ENCODE measurements at places on chromosomes 2 and 18.

GRCh38 chr2:105391058-105391627 lies 7.7 kb downstream of the FHL2 start:
- peak; percentile 71 for DNase-seq

DNA sequence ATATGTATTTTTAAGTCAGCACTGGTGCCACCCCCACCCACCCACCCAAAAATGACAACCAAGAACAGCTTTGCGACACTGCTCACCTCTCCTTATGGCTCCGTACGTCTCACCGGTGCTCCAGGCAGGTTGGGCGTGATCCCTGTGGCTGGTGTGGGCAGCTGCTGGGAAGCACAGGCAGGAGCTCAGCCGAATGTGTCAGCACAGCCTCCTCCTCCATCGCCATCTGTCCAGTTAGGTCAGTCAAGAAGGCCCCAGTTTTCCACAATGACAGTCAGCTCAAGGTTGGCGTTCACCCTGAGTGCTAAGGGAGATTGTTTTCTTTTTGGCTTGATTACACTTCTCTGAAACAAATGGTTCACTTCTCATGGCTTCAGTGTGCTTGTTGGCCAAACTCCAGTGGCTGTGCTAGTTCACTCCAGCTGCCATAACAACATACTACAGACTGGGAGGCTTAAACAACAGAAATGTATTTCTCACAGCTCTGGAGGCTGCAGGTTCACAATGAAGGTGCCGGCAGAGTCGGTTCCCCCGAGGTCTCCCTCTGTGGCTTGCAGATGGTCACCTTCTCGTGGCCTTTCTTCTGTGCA lies 30.2 kb downstream of the AMER3 start:
- no peak for DNase-seq

GRCh38 chr2:145623136-145623535 lies 1103.2 kb upstream of the ZEB2 start:
- peak; percentile 84 for DNase-seq

GRCh38 chr2:27489118-27489497 lies 435 bp downstream of the IFT172 start:
- peak; percentile 26 for DNase-seq

DNA sequence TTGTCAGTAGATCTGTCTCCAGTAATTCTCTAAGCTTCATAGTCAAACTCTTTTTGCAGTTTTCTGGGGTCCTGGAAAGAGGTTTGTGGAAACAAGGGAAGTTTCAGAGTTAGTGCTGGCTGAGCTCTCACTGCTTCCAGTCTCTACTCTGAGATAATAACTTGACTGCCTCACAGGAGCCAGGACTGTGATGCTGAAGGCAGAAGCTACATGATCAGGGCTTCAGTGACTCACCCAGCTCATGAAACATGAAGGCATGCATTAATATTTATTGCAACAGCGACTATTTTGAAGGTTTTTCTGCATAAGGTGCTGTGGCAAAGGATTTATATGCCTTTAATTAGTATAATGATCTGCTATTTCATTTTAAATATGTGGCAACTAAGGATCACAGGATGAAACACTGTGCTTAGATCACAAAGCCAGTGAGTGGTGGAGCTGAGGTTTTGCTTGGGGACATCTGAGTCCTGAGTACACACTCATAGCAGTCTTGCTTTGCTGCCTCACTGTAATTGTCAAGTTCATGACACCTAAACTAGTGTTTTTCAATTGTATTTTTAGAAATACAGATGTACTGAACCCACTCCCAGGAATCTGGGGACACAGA lies 448.4 kb upstream of the GCFC2 start:
- no peak for DNase-seq

GRCh38 chr2:71581026-71581425 lies 127.7 kb downstream of the DYSF start:
- DNase-seq, result no peak

DNA sequence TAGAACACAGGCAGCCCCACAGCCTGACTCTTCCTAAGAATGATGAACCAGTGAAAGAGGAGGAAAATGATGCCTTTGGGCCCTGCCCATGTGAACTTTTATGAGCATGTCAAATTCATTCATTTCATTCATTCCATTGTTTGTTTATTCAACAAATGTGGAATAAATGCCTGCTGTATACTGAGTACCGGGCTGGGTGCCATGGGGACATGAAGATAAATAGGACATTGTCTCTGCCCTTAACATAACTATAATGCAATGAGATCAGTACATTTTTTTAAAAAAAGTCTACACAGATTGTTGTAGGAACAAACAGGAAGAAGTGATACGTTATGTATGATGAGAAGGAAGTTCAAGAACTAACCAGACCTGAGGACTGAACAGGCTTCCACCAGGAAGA lies 14.7 kb downstream of the MREG start:
- DNase-seq, result no peak

DNA sequence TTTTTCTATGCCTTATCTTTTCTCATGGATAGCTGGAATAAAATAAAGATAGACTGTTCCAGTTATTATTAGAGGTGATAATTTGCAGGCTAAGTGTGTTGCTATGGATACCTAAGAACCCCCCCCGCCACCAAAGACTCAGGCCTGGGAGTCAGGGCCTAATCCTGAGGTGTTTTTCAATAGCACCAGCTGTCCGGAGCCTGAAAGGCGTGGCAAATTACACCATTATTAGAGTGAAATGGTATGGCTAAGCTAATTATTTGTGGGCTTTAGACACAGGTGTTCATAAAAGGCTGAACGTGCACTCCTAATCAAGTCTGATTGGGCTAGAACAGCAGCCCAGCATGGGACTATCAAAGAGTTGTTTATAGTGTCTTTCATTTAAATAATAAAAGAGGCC lies 293.2 kb upstream of the DCC start:
- no peak for DNase-seq

GRCh38 chr2:224513991-224514390 lies 71.2 kb downstream of the CUL3 start:
- DNase-seq, result peak; percentile 40

DNA sequence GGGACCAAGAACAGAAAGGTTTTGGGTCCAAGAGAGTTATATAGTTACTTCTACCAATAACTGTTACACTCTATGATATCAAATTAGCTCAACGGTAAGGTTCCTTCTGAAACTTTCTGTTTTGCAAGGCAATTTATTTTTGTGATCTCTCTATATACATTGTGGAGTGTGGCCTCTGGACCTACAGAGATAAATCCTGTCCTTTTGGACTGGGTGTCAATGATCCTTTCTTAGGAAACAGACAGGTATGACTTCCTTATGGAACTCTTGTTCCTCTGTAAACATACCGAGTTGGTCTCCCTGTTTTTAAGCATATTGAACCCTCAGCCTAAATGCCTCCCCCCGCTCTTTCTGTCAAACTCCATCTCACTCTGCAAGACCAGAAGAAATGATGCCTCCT lies 1117.8 kb downstream of the BCL11A start:
- no peak for DNase-seq

GRCh38 chr2:111148925-111149324 lies 28.2 kb downstream of the BCL2L11 start:
- no peak for DNase-seq

- peak; percentile 4 for DNase-seq
These were observed 70.3 kb downstream of the SCN1A start for GRCh38 chr2:166057370-166058164.

GRCh38 chr18:50507120-50507590 lies 52.7 kb upstream of the MAPK4 start:
- DNase-seq, result peak; percentile 31

GRCh38 chr2:37301408-37301807 lies 23.2 kb downstream of the PRKD3 start:
- DNase-seq, result no peak

DNA sequence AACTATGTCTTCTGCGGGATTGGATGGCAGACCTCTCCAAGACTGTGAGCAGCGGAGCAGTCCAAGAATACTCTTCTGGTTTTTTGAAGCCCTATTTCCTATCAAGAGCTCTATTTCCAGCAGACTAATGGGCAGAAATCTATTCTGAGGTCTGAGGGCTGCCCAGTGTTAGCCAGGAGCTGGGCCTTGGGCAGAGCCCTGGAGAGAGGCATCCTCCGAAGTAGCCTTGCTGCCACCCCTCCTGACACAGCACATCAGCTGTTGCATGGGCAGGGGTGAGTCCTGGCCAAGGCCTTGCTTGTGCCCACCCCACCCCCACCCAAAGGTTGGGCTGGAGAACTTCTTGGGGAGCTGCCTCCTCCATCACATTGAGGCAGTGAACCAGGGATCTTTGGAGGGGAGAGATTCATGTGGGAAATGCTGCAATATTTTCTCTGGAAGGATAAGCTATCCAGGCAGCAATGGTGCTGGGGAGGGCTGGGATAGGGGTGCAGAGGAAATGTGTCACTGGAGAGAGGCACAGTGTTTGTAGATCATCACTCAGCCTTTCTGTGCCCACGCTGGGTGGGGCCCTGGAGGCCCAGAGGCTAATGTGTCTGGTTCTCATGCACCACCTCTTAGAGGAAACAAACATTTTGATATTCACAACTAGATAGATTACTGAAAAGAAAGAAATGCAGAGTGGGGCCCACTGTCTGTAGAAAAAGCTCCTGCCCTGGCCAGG lies 104.7 kb downstream of the VSNL1 start:
- DNase-seq, result no peak

DNA sequence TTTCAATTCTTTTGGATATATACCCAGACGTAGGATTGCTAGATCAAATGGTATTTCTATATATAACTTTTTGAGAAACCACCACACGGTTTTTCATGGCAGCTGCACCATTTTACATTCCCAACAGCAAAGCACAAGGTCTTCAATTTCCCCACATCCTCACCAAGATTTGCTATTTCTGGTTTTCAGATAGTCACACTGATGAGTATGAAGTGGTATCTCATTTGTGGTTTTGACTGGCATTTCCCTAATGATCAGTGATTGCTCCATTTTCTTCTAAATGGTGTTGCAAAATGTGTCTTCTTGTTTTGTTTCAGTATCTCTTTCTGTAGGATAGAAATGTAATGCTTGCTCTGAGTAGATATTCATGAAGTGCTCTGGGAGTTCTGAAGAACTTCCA lies 52.0 kb downstream of the ANKRD44 start:
- DNase-seq, result no peak

GRCh38 chr2:225353579-225354085 lies 45.9 kb upstream of the NYAP2 start:
- DNase-seq, result no peak

GRCh38 chr2:38207168-38207567 lies 131.2 kb upstream of the CYP1B1 start:
- peak; percentile 74 for DNase-seq

- no peak for DNase-seq
These were observed 748.7 kb downstream of the BCL11A start for GRCh38 chr2:59804732-59805131.

DNA sequence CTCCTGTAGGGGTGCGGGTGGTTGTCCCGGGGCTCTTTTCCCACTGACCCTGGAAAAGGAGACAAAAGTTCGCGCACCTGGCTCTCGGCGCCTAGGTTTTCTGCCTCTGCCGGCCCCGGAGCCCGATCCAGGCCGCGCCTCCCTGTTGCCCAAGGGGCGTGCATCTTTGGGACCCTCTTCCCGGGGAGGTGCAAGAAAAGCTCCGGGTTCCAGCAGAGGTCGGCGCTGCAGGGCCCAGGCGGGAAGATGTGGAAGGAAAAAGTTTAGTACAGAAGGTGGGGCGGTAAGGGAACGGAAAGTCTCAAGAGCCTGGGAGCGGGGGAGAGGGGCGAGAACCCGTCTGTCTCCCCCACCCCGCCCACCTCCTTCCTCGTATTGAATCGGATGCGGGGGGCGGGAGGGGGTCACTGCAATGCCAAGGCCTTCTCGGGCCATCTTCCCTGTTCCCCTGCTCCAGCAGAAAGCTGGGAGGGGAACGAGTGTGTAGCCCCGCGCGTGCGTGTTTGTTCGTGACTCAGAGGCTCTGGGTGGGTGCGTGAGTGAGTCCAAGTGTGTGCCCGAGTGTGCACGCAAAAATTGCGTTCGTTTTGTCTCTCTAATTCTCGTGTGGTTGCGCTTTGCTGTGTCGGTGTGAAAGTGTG lies 6.3 kb upstream of the EN1 start:
- peak; percentile 66 for DNase-seq

- no peak for DNase-seq
These were observed 2.0 kb upstream of the DSEL start for GRCh38 chr18:67518566-67518965.

DNA sequence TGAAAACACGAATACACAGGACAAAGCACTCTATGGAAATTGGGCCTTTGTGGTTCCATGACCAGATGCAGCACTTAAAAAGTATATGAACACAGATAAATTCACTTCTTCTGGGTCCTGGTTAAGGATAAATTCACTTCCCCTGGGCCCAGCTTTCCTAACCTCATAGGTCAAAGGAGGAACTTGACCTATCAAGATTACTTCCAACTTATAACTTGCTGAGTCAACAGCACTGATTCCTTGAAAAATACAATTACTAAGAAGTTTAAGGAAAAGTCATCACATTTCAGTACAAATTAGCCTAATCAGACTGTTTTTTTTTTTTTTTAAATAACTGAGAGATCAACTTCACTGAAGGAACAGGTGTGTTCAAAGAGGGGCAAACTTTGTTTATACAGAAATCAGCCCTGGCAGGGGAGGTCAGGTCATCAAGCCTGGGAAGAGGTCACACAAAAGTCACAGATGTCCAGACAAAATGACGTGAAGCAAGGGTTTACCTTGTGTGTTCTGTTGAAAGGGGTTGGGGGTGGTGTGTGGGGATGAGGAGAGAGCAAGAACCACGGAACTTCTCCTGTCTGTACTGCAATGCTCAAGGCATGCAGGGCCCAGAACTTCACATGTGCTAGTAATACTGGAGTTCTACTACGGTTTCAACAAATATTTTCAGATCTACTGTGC lies 55.8 kb downstream of the PPP4R1 start:
- no peak for DNase-seq

- DNase-seq, result no peak
These were observed 54.9 kb downstream of the TMEFF2 start for GRCh38 chr2:192139813-192140212.

DNA sequence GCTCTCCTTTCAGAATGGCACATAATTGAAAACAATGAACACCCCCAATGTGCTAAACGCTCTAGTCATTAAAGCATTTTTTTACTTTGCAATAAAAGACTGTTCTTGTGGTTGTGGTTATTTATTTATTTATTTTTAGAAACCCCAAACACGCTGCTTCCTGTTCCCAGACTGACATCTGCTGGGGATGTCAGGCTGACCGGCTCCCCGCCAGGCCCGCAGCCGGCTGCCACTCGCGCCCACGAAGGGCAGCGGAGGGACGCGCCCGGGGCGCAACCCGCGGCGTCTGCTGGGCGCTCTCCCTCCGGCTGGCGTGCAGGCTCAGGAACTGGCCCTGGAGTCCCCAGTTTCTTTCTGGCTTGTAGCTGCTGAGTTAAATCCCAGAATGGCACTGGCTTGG lies 83.1 kb upstream of the SP3 start:
- DNase-seq, result peak; percentile 23

DNA sequence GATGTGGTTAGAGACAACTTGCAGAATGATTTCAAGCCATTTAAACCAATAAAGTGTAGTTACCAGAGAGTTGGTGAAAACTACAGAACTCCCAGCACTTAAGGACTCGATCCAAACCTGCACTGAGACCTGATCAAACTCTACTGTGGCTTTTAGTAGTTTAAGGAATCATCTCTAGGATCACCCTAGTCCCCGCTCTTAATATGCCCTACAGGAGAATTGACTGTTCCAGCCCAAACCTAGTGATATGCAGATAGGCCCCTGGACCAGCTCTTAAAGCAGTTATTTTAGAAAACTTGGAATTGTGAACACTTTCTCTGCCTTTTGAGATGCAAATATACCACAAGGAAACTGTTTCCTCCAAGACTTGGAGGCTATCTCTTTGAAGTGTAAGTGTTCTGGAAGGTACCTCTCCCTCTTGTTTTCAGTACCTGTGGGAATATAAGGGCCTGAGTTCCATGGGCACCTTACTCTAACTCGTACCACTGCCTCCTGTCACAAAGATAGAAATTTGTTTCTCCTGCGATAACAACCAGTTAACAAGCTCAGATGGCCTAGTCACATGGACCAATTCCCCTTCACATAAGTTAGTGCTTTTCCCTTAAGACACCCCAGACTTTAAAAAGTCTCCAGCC lies 1367.2 kb upstream of the SLC39A10 start:
- DNase-seq, result no peak

All from fibroblast of skin of scalp (primary cell).